ENCODE measurements at places on chromosomes 2 and 18.

DNA sequence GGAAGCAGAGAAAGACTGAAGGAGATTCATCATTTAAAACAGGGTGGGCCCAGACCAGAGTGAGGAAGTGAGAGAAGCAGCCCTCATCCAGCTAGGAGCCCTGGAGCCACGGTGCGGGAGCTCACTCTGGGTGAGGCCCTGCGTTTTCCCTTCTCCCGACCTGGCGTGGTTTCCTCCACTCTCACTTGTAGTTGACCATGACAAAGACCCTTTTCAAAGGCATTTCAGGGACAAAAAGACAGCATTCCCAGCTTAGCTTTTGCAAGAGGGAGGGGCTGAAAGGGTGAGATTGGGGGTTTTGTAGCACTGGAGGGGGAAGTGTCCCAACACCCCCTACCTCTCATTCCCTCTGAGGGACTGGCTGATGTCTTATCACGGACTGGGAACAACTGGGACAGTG is 56.6 kb downstream of the TRPM8 start:
- no peak for DNase-seq

GRCh38 chr2:11746807-11747459 is 501 bp downstream of the LPIN1 start:
- DNase-seq = no peak

DNA sequence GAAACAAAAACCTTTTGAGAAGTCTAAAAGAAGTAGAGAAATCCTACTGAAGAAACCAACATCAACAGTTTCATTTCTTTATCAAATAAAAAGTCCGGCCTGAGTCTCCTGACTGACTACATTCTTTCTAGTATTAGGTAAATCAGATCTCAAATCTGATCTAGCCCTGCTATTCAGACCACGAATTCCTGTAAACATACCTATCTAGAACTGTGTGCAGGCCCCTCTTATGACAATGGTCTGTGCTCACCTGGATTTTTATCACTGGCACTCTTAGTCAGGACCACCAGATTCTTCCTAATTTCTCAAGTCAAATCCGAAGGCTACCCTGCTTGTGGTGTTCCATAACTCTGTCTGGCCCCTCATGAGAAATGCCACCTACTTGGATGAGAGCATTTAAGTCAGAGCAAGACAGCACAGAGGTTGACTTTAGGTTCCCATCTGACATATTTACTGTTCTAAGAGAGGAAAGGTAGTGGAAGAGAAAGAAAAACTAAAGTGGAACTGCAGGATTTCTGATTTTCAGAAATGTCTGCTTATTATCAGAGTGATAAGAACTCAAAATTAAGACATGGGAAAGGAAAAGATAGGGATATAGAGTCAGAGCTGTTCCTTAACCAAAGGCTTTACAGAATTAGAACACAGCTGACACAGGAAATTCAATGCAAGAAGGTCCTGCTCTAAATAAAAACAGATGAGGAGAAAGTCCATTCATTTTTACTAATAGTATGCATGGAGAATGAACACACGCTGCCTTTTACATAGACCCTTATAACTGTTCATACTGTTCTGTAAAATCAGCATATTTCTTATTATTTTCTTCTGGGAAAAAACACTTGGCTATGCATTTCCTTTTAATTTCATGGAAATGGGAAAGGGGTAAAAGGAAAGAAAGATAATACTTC is 56.5 kb downstream of the SLC8A1 start:
- DNase-seq = no peak

DNA sequence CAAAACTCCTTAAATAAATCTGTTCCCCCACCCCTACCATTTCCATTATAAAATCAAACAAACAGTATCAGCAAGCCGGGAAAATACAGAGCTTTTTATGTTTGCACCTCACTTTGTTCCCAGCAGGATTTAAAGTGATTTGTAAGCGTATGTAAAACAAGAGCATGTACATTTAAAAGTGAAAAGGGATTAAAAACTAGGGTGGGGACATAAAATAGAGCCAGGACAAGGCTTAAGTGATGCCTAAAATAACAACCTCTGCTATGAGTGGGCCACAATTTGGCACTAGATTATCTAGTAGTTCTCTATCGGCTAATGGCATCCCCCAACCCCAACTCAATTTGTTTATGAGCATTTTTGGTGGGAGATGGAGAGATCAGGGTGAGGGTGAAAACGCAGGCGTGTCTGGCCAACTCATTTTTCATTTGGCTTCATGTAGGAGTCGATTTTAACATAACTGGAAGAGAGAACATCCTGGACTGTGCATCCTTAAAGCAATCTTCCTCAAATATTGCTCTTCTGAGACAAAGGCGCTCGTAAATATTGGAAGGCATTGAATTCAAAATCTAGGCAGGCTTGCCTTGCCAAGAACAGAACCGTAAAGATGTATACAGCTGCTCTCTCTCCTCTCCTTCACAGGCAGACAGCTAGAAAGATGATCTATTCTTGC is 34.5 kb upstream of the TSPYL6 start:
- DNase-seq = no peak

DNA sequence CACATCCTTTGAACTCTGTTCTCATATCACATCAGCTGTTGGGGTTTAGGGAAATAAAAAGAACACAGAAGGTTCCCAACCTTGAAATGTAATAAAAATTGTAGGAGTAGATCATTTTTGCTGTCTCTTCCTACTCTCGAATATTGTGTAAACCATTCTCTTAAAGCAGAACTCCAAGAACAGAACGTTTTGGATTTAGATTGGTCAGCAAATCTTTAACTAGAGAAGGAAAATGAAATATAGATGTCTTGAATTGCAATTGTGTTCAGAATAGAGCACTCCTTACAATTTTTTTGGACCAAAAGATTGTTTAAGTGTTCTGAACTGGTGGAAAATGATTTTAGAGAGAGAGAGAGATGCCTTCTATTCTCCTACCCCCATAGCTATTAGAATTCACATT is 23.9 kb upstream of the THSD7B start:
- no peak for DNase-seq

GRCh38 chr2:67463810-67464209 is 66.7 kb downstream of the ETAA1 start:
- DNase-seq = no peak

GRCh38 chr2:134758633-134759032 is 39.8 kb upstream of the TMEM163 start:
- no peak for DNase-seq

DNA sequence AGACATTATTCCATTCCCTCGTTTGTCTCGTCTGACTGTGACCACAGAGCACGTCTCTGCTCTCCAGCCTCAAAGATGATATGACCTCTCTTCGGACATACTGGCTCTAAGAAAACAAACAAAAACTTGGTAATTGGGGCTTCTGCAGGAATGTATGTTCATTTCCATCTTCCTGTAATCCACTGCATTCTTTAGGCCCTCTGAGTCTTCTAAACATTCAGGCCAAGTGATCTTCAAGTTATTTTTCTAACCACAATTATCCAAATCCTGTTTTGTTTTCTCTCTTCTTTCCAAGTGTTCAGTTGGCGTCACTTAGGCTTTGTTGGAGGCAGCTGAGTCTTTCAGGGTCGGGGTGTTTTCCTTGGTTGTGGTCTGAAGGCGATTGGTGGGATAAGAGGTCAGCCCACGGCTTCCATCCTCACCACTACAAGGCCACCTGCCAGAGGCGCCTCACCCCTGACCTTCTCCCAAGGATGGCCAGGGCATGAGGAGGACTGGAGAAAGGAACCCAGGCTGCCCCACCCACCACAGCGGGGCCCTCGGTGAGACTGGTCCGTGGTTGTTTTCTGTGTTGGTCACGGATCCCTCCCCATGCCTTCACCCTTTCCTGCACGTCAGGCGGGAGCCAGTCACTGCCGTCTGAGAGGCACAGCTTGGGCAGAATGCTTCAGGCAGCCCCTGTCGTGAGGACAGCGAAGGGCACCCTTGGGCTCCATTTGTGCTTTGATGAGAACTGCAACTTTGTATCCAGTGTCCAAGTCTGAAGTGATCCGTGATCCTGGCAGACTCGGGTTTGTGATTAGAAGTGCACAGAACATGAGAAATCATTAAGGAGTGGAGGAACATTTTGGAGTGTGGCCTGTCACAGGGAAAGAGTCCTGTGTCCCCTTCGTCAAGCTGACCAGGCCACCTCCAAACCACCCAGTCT is 88.6 kb upstream of the FHL2 start:
- DNase-seq = peak; percentile 50

DNA sequence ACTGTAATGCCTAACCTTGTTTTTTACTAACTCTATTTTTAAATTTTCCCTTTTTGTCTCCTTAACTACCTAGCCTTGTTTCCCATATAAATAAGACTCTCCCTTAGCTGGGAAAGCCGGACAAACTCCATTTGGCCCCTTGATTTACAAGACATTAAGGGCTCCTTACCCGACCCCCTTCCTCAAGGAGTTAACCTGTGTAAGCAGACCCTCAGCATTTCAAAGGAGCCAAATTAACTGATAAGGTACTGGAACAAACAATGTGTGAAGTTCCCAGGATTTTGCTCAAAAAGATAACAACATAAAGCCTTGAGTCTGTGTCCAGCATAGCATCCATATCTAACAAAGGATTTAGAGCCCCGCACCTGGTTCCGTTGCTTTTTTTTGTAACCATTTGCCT is 59.6 kb upstream of the C2orf15 start:
- no peak for DNase-seq

DNA sequence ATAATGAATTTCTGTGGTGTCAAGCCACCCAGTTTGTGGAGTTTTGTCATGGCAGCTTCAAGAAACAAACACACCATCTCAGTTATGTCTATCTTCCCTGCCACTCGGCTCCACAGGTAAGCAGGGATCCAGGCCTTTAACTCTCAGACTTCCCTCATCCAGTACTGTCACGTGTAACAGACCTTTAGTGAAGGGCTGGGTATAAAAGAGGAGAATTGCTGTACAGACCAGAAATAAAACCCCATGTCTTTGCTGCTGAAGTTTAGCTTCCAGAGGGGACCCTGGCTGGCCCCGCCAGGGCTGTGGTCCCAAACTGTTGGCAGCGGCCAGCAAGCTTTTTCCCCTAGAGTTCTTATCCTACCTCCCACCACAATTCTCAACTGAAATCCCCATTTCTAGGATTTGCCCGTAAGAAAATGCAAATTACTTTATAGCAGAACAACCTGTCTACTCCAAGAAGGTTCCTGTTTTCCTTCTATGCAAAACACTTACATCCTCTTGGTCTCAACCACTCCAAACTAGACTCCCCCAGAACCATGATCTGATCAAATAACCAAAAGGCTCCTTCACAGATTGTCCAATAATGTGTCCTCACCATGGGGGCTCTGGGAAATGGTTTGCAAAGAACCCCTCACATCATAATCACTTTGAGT is 438.0 kb upstream of the ID2 start:
- DNase-seq = no peak

GRCh38 chr2:100561191-100561590 is 1.6 kb upstream of the PDCL3 start:
- no peak for DNase-seq

DNA sequence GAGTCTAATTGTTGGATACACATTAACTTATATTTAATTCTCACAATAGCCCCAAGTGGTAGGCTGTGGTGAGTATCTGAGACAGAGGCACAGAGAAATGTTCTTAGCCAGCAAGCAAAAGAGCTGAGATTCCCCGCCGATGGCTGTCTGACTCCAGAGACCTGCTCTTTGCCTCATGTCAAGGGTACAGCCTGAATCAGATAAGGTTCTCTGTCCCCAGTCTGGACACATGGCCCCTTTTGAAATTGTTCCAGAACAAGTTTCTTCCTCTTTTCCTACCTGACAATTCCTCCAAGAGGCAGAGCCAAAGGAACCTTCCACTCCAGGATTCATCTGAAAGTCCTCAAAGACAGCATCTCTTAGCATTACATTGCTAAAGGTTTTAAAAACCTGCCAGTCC is 512.9 kb upstream of the TNP1 start:
- no peak for DNase-seq

DNA sequence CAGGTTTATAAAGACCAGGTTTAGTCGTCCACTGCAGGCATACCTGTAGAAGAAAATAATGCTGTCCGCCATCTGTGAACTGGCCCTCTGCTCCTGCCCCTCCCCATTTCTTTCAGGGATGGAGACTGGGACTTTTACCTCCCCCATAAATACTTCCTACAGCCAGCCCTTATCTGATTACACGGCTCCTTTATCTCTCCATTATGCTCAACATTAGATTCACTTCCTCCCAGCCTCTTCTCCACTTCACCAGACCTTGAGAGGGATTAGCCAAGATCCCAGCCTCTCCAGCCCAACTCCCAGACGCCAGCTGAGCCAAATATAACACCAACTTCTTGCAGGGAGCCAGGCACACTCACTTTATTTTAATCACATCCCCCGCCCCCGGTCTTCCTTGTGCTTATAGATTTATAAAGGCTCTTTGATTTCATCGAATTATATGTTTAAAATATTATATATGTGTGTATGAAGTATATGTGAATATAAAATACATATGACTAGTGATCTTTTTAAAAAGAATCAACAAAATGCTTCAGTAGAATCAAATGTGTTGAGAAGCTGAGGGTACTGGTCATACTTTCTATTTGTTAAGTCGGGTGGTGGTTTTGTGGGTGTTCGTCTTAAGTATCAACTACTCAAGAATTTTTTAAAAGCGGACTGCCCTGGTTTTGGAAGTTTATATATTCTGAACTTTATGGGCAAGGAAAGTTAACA is 81.0 kb downstream of the SPRED2 start:
- no peak for DNase-seq

GRCh38 chr2:126824663-126825062 is 74.0 kb upstream of the TEX51 start:
- DNase-seq = no peak

- DNase-seq = no peak
Observed at GRCh38 chr18:22026362-22026761, 143.0 kb upstream of the GATA6 start.

GRCh38 chr2:3667151-3667631 is 9.2 kb downstream of the ALLC start:
- DNase-seq = no peak

DNA sequence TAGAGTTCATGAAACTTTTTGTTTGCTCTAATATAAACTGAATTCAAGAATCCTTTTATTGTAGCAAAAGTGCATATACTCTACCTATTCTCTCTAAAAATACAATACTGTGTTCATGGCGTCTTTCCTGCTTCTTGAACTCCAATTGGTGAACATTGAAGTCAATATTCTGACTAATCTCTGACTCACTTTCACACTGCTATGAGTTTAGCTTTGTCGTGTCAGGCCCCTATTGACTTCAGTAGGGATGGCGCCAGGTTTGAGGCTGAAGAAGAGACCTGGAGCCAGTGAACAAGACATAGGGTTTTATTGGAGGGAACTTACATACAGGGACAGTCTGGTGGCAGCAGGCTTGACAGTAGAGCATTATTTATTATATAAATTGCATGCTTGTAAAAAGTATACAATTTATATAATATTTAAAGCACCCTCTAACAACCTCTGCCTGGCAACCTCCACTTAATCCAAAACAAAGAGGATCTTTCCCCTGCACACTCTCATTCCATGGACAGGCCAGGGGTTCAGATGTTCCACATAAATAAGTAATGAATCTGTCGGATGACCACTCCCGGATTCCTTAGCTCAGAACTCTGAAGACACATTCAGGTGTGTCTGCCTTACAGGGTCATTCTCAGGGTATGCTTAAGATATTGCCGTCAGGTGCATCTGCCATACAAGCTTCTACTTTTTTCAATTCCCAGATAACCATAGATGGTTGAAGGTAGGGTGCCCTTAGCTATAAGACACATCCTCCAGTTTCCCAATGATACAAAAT is 141.0 kb downstream of the CERS6 start:
- no peak for DNase-seq
